ENCODE measurements at places on chromosomes 6 and 20.

- no peak for DNase-seq
Observed at GRCh38 chr6:121533321-121533841, 97.9 kb downstream of the GJA1 start.

DNA sequence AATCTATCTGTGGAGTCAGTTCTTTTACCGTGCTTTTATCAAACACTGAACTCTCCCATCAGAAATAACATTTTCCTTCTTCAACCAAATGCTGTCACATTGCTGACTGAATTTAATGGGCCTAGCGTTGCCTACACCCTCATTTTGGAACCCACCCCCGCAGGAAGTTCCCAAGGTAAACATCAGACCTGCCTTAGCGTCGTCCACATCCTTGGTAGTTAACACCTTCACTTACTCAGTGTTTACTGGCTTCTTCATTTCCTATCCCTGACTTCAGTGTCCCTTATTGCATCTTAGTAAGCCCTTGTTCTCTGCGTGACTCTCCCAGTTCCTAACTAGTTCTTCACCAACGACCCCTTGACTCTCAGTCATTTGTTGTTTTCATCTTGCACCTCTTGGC, 491.4 kb upstream of the SOX4 start:
- DNase-seq: no peak

- DNase-seq: no peak
Observed at GRCh38 chr6:31776485-31776988, 591 bp downstream of the VWA7 start.

DNA sequence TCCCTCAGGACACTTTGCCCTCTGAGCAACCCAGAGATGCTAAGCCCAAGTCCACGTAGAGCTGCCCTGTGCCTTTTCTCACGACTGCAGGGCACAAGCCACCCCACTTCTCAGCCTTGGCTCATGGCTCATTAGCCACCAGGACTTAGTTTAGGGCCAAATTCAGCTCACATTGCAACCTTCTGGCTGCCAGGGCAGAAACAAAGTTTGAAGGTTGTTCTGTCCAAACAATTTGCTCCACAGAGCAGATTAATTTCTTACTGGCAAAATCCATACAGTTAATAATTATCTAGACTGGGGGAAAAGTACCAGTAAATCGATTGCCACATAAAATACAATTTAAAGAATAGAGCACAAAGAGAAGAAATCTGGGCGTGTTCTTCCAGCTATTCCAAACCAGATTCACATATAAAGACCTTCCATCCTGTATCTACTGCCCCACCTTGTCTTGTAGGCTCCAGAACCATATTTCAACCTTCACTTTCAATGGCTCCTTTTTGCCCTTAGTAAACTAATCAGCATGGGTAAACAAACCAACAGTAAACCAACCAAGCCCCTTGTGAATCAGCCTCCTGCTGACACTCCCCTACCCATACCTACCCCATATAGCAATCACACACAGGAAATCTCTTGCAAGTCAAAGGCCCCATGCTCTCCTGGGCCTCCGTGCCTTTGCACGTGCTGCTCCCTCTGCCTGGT, 101.9 kb downstream of the QRSL1 start:
- no peak for DNase-seq

DNA sequence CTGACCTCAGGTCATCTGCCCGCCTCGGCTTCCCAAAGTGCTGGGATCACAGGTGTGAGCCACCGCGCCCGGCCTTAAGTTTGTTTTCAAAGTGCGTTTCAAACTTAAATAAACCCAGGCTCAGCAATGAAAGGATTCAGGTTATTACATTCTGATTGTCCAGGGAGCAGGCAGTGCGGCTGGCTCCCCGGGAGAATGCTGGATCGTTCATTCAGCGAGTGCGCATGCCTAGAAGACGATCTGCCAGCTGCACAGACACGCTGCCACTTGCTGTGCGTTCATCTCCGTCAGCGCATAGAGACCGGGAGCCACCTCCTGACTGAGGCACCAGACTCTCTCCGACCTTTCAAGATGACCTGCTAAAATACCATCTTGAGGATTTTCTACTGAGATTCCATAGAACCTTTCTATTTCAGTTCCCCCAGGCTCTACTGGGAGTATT, 163.9 kb upstream of the ZNF217 start:
- no peak for DNase-seq

- DNase-seq: no peak
Observed at GRCh38 chr6:5707281-5708045, 299.3 kb downstream of the NRN1 start.

- no peak for DNase-seq
Observed at GRCh38 chr20:34850969-34851368, 21.7 kb downstream of the GGT7 start.

- no peak for DNase-seq
Observed at GRCh38 chr6:39226639-39227329, 2.5 kb downstream of the KCNK5 start.

GRCh38 chr6:61586934-61587537, 699.0 kb downstream of the KHDRBS2 start:
- DNase-seq: no peak

DNA sequence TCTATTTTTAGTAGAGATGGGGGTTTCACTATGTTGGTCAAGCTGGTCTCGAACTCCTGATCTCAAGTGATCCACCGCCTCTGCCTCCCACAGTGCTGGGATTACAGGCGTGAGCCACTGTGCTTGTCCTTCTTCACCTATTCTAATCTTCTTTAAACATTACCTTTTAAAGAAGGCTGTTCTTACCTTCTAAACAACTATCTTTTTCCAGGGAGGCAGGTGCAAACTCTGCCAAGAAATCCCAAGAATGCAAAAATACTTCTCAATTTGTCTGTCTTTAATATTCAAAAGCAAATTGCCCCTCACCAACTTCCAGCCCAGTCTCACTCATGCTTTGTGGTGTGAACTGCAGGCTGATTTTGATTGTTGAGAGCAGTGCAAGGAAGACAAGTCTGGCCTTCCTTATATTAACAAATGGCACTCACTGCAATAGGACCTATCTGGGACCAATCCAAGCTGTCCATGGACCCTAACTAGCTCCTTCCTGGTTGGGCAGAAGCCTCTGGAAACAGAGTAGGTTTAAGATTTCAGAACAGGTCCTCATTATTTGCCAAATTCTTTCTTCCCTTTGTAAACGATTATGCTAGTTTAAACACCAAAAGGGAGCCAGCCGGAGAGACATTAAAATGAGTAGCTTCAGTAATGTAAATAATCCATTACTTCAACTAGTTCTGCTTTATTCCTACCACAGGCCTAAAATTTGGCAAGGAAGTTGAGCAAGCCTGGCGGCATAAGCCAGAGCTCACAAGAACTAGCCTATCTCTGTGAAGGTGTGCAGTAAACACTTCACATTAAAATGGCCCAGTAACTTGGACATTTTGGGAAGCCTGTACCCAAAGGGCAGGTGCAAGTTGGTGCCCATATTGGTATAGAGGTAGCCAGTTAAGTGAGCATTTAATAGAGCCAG, 1.6 kb downstream of the SCAND1 start:
- DNase-seq: no peak

GRCh38 chr20:37543828-37544227, 16.2 kb upstream of the BLCAP start:
- DNase-seq: no peak

- no peak for DNase-seq
Observed at GRCh38 chr6:72424476-72424875, 197.4 kb upstream of the KCNQ5 start.

DNA sequence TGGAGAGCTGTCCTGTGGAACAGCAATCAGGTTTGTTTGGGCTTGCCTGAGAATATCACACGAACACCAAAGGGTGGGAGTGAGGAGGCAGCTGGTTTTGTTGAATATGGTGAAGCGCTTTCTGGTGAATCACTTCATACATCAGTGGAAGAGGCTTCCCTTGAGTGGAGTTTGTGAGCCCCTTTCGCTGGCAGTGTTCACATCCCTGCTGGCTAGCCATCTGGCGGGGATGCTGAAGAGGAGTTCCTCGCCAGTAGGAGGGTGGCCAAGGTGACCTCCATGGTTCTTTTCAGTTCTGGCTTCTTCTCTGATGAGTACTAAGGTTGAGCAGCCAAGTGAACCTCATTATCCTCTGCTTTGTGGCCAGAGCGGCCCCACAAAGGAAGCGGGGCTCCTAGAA, 37.7 kb upstream of the RNF8 start:
- no peak for DNase-seq

DNA sequence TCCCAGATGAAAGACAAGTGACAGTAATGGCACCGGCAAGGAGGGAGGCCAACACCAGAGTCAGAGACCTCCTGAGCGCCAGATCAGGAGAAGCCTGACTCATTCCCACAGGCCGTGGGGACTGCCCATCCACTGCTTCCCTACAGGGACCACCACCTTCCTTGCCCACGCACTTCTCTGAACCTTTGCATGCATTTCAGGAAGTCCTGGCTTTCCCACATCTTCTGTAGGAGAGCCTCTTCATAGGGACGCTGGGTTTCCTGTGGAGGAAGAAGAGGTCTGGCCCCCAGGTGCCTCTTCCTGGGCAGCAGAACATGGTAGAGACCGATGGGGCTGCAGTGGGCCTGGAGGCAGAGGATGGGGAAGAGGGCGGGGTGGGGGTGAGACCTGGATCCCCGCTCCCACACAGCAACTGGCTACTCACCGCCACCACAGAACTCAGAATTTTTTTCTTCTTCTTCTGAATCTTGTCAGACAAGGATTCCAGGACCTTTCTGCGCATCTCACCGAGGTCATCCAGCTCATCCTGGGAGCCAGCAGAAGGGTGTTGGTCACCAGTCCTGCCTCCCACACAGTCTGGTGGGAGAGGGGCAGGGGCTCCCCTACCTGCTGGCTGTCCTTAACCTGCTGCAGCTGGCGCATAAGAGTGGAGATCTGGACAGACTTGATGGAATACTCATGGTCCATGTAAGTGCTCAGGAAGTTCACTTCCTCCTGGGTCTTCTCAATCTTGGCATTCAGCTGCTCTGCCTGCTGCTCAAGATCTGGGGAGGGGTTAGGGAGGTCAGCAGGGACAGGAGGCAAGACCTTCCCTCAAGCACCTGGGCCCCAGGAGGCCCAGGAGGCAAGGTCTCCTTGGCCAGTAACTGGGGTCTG, 13.7 kb downstream of the C20orf96 start:
- DNase-seq: no peak
